ENCODE measurements at places on chromosomes 2 and 18. TPM values are rescaled to one million over a fixed set of nuclear protein-coding genes. Genes with fewer than 3 reads are reported as not detected.

CERKL gene
- polyA plus RNA-seq: 7.8 TPM

REG3A gene
- polyA plus RNA-seq: not detected

SLC5A7 gene
- 0.07 TPM for polyA plus RNA-seq

UGT1A8 gene
- polyA plus RNA-seq: not detected

DNA sequence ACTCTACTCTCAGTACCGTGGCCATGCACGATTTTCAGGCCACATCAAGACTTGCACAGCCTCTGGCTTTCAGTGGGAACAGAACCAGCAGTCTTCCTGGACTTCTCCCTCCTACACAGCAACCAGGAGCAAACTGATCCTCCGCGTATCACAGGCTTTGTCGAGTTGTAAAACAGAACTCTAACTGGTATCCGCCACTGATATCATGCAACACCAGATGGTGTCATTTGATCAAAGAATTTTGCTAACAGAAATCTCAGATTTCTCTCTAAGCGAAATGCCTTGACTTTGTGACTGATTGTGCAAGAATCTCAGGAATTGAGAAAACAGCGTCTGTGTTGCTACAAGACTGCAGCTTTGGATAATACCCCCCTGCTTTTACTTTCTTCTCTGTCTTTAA lies 85.7 kb downstream of the COPS8 start:
- DNase-seq: no peak

- no peak for DNase-seq
Observed at GRCh38 chr2:169349535-169349934, 12.8 kb downstream of the LRP2 start.

DNA sequence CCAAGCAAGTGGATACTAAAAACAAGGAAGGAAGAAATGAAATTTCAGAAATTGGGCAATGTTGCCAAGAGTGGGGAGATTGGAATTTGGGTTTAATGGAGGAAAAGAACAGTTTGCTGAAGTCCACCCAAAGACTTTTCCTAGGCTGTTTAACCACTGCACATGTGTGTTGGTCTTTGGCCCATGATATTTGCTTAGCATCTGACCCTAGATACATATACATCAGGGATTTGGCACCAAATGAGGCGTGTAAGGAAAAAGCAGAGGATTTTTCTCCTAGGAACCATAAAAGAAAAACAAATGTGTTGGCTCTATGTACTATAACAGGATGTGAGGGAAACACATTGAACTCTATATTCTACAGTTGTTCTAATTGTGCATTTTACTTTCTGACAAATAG lies 80.7 kb upstream of the CD28 start:
- DNase-seq: no peak

GRCh38 chr2:128197059-128197458 lies 106.1 kb downstream of the UGGT1 start:
- DNase-seq: no peak
